ENCODE measurements at places on chromosomes 4 and X. TPM values are rescaled to one million over a fixed set of nuclear protein-coding genes. Genes with fewer than 3 reads are reported as not detected.
A peak's percentile ranks its signal among the peaks of the same experiment; 100 is the strongest.

DNA sequence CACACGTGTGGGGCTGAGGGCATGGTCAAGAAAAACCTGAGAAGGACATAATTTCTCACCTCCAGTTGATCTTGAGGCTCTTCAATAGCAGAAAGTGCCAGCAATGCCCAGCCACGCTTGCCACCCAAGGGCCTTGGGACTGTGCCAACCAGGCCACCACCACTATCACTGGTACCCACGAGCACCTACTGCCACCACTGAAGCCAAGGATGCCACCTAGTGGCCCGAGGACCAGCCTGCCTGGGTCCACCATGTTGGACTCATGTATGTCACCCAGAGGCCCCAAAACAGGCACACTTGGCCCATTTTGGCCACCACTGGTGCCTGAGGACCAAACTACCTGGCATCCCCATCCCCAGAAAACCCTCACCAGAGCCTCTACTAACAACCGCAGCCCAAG lies 191.8 kb downstream of the ADAM29 start:
- no peak for DNase-seq

DNA sequence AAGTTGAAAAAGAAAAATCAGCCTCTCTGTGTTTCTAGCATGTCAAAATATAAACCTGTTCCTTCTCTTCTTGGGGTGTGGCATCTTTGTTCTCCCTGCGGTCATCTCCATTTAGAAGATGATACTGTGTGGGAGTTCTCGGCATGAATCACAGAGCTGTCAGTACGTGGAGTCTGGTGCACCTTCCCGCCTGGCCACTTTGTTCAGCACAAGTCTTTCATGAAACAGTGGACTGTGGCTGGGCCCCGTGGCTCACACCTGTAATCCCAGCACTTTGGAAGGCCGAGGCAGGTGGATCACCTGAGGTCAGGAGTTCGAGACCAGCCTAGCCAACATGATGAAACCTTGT lies 166.5 kb downstream of the MAML3 start:
- DNase-seq, result no peak

Gene VCX3B
- not detected for polyA plus RNA-seq

- no peak for DNase-seq
Observed at GRCh38 chr4:175351473-175351872, 433.3 kb downstream of the ADAM29 start.

Gene PLP2
- 179 TPM for polyA plus RNA-seq

DNA sequence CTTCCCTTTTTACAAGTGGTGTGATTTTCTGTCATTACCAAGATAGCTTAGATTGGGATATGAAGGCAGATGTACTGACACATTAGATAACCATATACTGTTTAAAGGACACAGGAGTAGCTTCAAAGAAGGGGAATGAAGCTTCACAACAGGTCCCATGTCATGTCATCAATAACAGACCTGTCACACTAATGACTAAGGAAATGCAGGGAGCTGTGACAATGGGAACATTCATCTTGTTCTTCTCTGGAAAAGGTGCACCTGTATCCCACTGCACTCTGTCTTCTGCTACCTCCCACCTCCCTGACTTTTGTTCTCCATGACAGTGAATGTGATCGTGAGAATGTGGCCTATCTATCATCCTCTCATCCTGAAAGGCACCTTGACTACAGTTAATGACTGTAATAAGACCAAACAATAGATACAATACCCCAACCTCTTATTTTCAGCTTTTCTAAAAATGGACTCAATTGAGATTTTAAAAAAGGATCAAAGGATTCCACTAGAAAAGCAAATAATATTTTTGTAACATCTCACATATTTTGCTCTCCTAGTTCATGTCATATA lies 472.5 kb downstream of the STPG2 start:
- no peak for DNase-seq

- peak; percentile 83 for DNase-seq
Observed at GRCh38 chr4:99324979-99325378, 3.8 kb upstream of the ADH1B start.

- no peak for DNase-seq
Observed at GRCh38 chrX:42131856-42132255, 208.5 kb upstream of the CASK start.

- no peak for DNase-seq
Observed at GRCh38 chrX:146755214-146755613, 54.4 kb upstream of the CXorf51B start.

Data from forelimb muscle (tissue), 1 donor.